Naive thymus-derived CD4-positive, alpha-beta T cell (primary cell): ENCODE measurements at places on chromosomes 7 and 10. TPM values are rescaled to one million over a fixed set of nuclear protein-coding genes. Genes with fewer than 3 reads are reported as not detected.

- peaks cover 11% of the 10 kb centered on the region for H3K4me1 ChIP-seq
- H3K27me3 ChIP-seq, result no peaks in the 10 kb centered on the region
- no peak for DNase-seq
- H3K4me3 ChIP-seq, result no peak overlapping the region
Observed at GRCh38 chr7:2399848-2400587, 3.4 kb upstream of the CHST12 start.

The MKRN1 gene
- 148 TPM for total RNA-seq

GRCh38 chr7:100489824-100490223, 6.1 kb downstream of the NYAP1 start:
- no peaks in the 10 kb centered on the region for H3K36me3 ChIP-seq
- no peak overlapping the region for H3K4me3 ChIP-seq
- H3K27me3 ChIP-seq, result no peaks in the 10 kb centered on the region

DNA sequence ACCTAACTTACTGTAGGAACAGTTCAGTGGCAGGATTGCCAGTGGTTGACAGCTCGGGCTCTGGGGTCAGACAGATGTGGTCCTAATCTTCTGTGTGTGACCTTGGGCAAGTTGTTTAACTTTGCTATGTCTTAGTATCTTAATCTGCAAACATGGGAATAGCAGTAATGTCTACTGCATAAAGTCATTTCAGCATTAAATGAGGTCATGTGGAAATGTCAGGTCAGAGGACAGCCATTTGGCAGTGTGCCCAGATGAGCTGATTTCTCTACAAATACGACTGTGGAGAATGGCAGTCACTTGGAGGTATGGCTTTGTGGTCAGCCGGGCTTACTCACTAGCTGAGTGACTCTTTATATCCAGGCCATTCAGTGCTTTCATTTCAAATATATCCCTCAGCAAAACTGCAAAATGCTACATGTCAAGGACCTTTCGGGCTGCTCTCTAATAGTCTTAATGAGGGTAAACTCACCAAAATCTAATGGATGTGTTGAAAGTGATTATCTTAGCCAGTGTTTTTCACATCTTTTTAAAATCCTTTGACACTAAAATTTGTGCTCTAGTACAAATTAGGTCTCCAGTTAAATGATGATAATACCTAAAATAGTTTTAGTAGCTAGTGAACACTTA, 171.4 kb downstream of the ST7 start:
- H3K27ac ChIP-seq, result no peak overlapping the region

DNA sequence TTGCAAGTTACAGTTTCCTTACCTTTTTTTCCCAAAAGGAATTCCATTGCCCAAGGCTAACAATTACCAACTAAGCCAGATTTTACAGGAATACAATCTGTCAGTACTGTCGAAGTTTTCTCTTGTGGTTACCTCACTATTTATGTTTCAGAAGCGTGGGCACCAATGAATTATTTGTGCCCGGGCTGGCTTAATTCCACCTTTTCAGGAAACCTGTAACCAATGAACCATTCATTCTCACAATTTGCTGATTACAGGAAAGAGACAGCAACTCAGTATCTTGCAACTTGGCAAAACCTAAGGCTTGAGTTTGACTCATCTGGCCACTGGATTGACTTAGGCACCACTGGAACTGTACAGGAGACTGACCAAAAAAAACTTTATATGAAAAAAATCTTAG, 485.6 kb downstream of the INHBA start:
- no peaks in the 10 kb centered on the region for H3K4me1 ChIP-seq
- no peaks in the 10 kb centered on the region for H3K27me3 ChIP-seq
- no peak overlapping the region for H3K27ac ChIP-seq
- H3K36me3 ChIP-seq, result no peaks in the 10 kb centered on the region
- H3K4me3 ChIP-seq, result no peak overlapping the region

GRCh38 chr10:93346108-93346507, 136.0 kb downstream of the MYOF start:
- H3K27me3 ChIP-seq, result no peaks in the 10 kb centered on the region
- H3K36me3 ChIP-seq, result no peaks in the 10 kb centered on the region
- H3K4me1 ChIP-seq, result no peaks in the 10 kb centered on the region
- H3K27ac ChIP-seq, result no peak overlapping the region
- H3K4me3 ChIP-seq, result no peak overlapping the region
- no peak for DNase-seq
